ELR (cell line): ENCODE measurements at places on chromosomes 5 and 9.
A peak's percentile ranks its signal among the peaks of the same experiment; 100 is the strongest.

DNA sequence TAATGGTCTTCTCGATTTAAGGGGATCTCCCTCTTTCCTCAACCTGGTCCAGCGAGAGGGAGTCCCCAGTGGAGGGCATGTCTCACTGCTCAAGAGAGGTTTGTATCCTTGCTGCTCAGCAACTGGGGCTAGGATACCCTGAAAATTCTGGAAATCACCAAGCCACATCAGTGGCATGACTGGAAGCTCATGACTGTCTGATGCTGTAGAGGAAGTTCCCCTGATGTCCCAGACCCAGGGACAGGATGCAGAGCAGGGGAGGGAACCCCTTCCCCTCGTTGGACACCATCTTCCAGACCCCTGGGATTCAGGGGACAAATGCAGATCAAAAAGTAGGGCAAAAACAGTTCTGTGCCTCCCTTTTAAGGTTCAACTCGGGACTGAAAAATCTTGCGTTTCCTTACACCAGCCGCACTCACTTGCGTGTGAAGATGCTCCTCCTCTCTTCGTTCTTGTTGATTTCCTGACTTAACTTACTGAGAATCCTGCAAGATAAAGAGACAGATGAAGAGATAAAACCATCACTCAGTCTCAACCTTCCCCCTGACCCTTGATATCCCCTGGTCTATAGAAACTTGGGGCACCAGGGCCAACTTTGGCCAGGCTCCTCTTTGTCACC lies 22.1 kb downstream of the LCP2 start:
- no peak for DNase-seq

DNA sequence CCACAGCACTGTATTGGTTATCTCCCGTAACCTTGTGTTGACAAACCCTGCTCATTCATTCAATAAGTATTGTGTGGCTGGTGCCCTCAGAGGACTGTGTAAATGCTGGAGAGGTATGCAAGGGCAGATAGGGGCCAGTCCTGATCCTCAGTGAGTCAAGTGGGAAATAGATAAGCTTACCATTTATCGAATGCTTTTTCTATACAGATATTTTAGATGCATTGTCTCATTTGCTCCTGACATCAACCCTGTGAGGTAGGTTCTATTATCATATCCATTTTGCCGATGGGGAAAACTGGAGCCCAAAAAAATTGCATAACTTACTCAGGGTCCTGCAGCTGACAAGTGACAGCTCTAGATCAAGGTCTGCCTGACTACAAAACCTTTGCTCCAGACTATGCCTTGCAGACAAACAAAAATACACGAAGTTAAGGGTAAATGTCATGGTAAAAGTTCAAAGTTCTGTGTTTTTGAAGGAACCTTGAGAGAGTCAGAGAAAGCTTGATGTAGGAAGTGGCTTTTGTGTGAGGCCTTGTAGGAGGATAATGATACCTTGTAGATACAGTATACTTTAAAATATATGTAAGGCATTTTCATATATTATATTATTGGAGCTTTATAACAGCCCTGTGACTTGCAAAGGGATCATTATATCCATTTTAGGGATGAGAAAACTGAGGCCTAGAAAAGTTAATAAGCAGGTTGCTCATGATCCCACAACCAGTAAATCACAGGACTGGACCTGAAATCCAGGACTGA lies 22.7 kb downstream of the CYFIP2 start:
- no peak for DNase-seq

DNA sequence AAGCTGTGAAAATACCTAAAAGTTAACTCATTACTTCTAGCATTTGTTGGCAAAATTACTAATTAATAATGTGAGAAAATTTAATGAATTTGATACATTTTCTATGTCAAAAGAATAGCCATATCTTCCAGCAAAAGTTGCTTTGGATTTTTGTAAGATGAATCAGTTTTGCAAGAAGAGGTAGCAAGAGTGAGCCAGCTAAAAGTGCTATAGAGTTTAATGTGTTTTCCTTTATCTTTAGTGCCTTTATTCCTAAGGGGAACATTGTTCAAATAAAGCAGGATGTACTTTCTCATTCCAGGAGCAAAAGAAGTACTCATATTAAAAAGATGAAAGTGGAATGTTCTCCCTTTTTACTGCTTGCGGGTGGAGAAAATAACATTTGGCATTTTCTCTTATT lies 622.2 kb downstream of the ANXA1 start:
- no peak for DNase-seq

DNA sequence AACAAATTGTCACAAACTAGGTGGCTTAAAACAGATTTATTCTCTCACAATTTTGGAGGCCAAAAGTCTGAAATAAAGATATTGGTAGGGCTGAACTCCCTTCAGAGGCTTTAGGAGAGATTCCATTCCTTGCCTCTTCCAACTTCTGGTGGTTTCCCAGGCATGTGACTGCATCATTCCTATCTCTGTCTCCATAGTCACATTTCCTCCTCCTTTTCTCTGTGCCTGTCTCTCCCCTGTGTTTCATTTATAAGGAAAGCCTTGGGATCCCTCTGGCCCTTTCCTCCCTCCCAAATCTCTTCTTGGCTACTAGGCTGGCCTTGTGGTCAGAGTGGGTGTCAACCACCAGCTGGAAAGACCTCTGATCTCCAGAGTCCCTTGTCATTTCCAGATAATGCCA lies 78.2 kb downstream of the SNX18 start:
- no peak for DNase-seq

DNA sequence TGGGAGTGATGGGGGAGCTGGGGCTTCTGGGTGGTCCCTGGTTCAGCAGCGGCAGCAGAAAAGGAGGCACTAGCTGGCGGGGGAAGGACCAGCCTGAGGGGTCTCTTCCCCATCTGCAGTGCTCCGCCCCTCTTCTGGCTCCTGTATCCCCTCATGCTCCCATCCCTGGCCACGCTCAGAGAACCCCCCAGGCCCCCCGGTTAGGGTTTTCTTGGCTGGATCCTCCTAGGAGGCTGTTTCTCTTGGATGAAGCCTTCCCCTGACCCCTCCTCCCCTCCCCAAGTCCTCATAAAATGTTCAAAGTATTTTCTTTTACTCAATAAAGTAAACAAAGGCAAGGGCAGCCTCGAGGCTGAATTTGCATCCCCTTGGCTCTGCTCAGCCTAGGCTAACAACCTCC lies 60.8 kb downstream of the FGF18 start:
- no peak for DNase-seq

GRCh38 chr5:91223886-91224285 lies 159.2 kb downstream of the ARRDC3 start:
- peak; percentile 37 for DNase-seq

- DNase-seq, result peak; percentile 84
Measured at GRCh38 chr5:143001764-143002351, 231.7 kb downstream of the ARHGAP26 start.

DNA sequence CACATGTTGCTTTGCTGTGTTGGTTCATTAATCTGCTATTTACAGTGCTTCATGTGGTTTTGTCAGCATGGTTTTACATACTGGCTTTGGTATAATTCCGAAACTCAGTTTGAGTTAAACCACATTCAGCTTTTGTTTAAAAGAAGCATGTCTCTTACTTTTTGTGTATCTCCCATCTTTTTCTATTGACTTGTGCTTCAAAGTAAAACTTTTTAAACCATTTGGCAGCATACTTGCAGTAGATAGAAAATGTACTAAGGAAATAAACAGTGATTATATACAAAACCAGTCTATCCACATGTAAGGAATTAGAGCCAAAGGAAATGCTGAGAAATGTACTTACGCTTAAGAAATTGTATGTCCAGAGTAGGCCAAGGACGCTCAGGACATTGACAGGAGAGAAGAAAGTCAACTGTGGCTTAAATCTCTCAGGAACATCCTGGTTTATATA lies 286.9 kb downstream of the ARHGEF28 start:
- DNase-seq, result no peak

- peak; percentile 66 for DNase-seq
Measured at GRCh38 chr5:14676320-14676719, 11.8 kb downstream of the OTULIN start.

DNA sequence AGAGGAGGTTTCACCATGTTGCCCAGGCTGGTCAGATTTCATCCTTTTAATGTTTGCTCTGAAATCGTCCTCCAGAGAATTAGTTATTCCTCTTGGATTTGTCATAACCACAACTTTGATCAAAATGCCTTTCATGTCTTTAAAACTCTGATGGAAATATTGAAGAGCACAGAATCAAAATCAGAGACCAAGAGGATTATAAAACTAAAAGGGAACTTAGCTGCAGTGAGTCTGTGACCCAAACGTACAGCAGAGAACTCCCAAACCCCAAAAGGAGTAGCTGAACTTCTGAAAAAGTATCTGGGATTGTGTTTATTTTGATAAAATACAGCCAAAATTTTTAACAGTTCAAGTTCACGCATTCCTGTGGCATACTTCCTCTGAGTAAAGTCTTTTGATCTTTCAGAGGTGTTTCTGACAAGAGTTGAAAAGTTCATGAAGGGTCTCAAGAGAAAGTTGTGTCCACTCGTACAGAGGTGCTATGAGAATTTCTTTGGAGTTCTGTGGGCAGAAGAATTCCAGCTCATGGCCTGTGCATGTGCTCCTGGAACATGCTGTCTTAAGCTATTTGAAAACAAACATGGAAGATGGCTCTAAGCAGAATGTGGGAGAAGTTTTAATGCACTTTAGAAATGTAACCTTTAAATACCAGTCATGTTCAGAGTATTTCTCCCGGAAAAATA lies 124.0 kb downstream of the ESM1 start:
- peak; percentile 40 for DNase-seq

GRCh38 chr5:39015743-39016586 lies 58.2 kb downstream of the RICTOR start:
- peak; percentile 83 for DNase-seq

- DNase-seq, result no peak
Measured at GRCh38 chr5:949815-950560, 57.3 kb downstream of the TRIP13 start.

- DNase-seq, result peak; percentile 49
Measured at GRCh38 chr5:139494832-139495231, 12.3 kb upstream of the STING1 start.

- peak; percentile 76 for DNase-seq
Measured at GRCh38 chr9:114216976-114217375, 61.6 kb downstream of the COL27A1 start.

- no peak for DNase-seq
Measured at GRCh38 chr5:4947893-4948536, 192.1 kb upstream of the ADAMTS16 start.

DNA sequence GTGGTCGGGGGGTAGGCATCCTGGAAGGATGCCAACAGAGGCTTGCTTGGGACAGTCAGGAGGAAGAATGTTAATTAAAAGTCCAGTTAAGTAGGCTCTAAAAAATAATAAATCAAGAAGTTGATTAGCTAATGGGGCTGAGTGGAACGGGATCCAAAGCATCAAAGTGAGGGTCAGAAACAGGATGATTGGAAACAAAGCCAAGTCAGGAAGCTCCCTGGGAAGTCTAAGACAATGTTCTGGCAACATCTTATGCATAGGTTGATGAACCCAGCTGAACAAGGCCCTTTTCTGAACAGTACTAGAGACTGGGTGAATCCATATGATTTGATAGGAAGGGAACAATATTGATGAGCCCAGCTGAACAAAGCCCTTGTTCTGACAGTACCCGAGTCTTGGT lies 50.2 kb upstream of the STARD4 start:
- DNase-seq, result no peak

DNA sequence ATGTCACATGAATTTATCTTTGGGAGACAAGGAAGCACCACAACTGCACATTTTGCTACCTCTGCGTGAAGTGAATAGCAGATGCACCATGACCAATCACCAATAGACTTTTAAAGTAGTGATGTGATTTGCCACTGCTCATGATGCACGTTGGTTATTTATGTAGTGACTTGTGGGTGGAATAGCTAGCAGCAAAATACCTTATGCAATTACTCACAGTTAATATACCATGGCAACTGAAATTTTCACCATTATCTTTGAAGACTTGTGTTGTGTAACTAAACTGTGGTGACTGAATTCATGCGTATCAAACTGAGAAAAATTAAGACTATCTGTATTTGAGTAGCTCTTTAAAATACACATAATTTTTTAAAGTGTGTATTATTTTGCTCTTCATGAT lies 46.2 kb upstream of the TUSC1 start:
- peak; percentile 1 for DNase-seq

GRCh38 chr9:22379272-22379671 lies 67.4 kb upstream of the DMRTA1 start:
- no peak for DNase-seq

DNA sequence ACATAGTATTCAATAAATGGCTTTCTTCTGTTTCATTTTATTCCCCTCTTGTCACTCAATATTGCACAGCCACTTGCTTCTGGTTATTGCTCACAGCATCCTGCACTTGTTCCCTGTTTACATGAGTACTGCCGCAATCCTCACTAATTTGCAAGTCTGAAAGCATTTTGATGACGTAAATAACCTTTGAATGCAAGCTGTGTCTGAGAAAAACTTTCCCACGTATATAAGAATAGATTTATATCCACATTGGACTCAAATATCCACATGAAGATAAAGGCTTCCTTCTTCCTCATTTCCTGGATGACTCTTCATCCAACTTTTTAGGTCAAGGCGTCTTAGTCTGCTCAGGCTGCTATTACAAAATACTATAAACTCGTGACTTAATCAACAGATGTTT lies 88.2 kb upstream of the DAP start:
- DNase-seq, result peak; percentile 65

GRCh38 chr5:100841358-100842076 lies 61.6 kb downstream of the ST8SIA4 start:
- DNase-seq, result peak; percentile 70

DNA sequence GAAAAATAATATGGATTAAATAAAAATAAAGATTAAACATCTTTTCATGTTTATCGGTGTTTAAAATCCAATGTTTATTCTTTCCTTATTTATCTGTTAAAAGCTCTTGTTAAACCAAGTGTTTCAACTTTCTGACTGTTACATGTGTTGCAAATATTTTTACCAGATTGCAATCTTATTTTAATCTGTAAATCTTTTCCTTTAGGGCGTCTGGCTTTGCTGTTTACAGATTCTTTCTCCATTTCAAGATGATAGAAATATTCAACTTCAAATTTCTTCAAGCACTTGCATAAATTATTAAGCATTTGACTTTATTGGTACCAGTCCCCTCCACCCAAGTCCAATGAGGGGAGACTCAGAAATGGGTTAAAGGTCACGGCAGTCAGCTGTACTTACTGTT lies 16.9 kb upstream of the ABCA1 start:
- no peak for DNase-seq

GRCh38 chr9:137436761-137437600 lies 4.2 kb downstream of the ENTPD8 start:
- no peak for DNase-seq

GRCh38 chr9:121880343-121880898 lies 212.7 kb downstream of the TTLL11 start:
- no peak for DNase-seq

DNA sequence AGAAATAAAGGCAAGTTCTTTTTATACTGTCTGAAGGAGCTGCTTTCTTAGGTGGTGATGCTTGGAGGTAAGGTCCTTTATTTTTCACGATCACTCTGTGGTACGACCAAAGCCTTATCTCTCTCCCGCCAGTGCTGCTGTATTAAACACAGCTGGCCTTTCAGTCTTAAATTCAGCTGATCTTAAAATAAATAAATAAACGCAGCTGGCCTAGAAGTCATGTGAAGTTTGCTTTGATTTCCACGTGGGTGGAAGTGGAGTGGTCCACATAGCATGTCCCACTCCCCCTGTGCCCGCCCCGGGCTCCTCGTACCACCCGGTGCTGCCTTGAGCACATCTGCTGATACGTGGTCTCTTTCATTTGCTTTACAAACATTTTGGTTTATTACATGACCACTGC lies 260.4 kb downstream of the FANCC start:
- no peak for DNase-seq
